ENCODE measurements at places on chromosomes 3 and 15.

GRCh38 chr15:97962263-97962662 is 1.8 kb downstream of the ARRDC4 start:
- DNase-seq = no peak

DNA sequence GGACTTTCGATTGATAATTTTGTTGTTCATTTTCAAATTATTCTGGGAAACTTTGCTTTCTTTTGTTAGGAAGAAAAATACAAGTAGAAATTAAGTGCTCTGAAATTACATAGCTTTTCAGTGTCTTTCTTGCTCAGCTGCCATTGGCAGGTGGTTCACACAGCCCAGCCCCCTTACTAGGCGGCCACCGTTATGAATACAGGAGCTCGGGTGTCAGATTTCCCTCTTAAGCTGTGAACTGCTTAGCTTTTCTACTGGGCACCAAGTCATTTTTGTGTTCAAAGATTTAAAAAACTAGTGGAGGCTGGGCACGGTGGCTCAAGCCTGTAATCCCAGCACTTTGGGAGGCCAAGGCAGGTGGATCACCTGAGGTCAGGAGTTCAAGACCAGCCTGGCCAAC is 55.2 kb downstream of the HMG20A start:
- DNase-seq = no peak

- no peak for DNase-seq
These were observed 25.1 kb downstream of the STIMATE start for GRCh38 chr3:52872245-52872644.

- DNase-seq = no peak
These were observed 140.1 kb upstream of the LINGO1 start for GRCh38 chr15:77772641-77773402.

DNA sequence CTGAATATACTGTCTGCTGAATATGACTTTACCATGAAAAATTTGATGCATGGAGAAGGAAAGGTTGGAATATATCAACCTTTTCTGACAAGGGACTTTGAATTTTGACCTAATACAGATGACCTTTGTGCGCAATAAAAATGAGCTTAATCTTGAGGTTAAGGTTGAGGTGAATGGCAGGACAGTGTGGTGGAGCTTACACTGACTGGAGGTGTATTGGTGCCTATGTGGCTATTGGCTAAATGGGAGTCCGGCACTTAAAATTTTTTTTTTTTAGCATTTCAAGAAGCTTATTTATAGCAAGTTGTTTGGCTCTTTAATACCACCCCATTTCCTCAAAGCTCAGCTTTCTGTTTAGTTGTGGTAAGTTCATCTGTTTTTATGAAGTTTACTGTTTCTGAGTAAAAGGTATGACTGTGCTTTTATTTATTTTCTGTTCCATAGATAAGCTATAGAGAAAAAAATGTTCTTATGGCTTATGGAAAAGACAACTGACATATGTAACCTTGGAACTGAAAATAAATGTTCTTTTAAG is 15.2 kb downstream of the CDIN1 start:
- no peak for DNase-seq

GRCh38 chr15:64122936-64123351 is 27.2 kb downstream of the SNX1 start:
- no peak for DNase-seq

DNA sequence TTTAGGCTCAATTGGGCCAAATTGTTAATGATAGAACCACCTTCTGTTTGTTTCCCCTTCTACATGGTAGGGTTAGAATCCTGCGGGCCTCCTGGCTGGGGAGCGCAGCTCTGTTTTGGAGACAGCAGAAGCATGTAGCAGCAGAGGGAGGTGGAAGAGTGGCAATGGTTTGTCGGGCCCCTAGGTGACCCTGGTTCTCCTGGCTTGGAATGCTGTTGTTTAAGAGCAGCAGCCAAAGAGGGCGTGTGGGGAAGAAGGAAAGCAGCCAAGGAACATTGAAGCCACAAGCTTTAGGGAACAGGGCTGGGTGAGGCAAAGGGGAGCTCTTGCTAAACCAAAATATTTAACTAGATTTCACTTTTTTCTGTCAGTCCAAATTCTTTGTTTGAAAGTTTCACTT is 213.7 kb upstream of the NR2E3 start:
- DNase-seq = no peak

GRCh38 chr3:63264716-63265115 is 13.4 kb upstream of the SYNPR start:
- DNase-seq = no peak

DNA sequence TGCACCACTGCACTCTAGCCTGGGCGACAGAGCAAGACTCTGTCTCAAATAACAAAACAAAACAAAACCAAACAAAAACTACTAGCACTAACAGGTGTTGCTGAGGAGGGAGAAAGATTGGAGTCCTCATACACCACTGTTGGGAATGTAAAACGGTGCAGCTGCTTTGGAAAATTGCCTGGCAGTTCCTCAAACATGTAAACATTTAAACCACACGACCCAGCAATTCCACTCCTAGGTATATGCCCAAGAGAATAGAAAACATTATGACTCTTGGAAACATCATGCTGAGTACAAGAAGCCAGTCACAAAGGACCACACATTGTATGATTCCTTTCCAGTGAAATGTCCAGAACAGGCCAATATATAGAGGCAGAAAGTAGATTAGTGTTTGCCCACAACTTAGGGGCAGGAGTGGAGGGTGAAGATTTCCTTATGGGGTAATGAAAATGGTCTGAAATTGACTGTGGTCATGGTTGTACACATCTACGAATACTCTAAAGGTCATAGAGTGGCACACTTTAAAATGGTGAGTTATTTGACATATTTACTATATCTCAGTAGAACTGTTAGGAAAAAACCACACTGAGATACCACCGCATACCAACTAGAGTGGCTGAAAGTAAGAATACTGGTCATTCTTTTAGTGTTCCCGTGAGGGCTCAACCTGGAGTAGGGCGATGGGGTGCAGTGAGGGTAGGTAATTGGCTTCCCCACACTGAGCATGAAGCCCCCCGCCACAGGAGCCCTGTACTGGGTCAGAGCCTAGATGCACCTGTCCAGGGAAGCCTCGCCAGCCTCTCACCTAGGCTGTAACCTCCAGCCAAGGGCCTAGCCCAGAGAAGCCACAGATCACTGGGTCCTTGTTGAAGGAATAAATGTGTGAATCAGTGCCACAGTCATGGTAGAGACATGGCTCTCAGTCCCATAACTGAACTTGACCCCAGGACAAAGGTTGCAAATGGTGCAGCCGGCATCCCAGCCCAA is 131.1 kb downstream of the NUP210 start:
- no peak for DNase-seq

GRCh38 chr3:186442162-186442561 is 80.1 kb upstream of the DGKG start:
- no peak for DNase-seq

- DNase-seq = no peak
These were observed 6.2 kb downstream of the HLTF start for GRCh38 chr3:149080011-149080698.

GRCh38 chr3:54870423-54870822 is 57.4 kb downstream of the LRTM1 start:
- no peak for DNase-seq

DNA sequence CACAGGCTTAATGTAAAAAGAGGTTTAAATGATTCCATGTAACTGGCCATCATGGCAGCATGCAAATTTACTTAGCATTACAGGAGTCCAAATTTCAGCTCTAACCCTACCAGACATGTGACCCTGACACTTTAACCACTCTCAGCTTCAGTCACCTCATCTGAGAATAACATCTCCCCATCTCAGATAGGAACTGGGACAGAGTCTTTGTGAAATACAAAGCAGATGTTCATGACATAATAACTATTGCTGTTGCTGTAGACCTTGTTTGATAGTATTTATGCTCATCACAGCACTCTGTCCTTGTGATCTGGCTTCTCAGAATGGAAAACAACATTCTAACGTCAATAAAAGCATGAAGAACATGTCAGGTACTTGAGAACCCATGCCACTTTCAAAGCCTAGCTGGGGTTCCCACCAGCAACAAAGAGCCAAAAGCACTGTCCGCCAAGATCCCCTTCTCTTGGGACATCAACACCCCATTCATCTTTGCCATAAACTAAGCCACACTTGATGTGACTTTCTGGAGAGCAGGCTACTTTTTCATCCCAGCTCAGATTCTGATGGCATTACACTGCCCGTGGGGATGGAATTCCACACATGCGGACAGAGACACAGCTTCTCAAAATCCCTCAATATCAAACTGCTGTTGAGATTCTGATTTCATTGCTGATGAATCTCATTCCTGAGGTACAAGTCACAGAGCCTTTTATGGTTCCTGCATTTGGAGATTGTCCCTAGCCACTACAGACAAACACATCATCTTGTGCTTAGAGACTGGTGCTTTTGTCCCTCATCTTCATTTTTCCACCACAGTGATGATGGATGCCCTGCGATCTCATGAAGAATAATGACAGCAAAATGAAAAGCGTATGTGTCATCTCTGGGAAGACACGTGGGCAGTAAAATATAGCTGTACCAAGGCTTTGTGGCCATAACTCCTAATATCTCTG is 202.7 kb downstream of the TNIK start:
- DNase-seq = no peak

DNA sequence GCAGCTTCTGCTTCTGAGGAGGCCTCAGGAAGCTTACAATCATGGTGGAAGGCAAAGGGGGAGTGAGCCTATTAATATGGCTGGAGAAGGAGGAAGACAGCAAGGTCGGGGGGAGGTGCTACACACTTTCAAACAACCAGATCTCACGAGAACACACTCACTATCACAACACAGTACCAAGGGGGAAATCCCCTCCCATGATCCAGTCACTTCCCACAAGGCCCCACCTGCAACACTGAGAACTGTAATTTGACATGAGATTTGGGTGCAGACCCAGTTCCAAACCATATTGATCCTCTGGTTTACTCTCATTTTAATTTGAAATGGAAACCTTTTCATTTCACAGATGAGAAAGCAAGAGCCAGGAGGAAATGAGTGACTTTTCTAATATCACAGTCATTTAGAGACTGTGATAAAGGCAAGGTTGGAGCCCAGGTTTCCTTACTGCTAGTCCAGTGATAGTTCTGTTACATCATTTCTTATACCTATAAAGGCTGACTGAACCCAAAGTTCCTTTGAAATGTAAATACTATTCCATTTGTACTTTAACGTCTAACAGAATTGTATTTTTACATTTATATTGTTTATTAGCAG is 105.8 kb upstream of the GAP43 start:
- DNase-seq = no peak

DNA sequence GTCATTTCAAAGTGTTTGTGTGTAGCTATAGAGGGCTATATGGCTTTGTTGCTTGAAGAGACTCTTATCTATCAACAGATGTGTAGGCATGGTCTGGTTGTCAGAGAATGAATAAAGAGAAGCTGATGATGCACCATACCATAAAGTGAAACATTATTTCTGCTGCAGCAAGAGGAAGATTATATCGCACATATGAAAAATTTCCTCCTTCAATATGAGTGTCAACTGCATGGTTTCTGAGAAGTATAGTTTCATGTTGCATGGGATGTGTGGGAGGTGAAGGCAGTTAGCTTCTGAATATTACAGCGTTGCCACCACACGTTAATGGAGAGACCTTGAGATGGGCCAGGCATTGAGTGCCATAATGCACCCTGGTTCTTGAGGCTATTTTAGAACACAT is 217.9 kb downstream of the SATB1 start:
- peak; percentile 72 for DNase-seq

GRCh38 chr15:51067510-51067909 is 27.2 kb downstream of the TNFAIP8L3 start:
- DNase-seq = no peak

- DNase-seq = no peak
These were observed 15.2 kb downstream of the MRPS22 start for GRCh38 chr3:139358841-139359562.

GRCh38 chr3:155921486-155921885 is 51.0 kb downstream of the GMPS start:
- no peak for DNase-seq

GRCh38 chr3:10941972-10942371 is 50.6 kb upstream of the SLC6A1 start:
- no peak for DNase-seq

DNA sequence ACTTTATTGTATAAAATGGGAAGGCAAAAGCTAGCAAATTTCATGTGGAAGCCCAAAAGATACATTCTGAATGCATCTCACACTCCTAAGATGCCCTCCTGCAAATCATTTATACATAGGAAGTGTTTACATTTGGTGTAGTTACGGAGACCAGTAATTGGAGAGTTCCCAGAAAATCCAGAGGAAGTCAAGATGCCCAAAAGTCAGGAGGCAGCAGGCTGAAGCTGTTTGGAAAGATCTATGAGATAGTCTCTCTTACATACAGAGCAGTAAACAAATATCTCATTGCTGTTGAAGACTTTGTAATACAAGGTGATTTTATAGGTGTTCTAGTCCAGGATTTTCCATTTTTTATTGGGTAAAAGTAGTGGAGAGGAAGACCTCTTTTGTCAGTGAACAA is 8.8 kb downstream of the KLHL24 start:
- DNase-seq = no peak

DNA sequence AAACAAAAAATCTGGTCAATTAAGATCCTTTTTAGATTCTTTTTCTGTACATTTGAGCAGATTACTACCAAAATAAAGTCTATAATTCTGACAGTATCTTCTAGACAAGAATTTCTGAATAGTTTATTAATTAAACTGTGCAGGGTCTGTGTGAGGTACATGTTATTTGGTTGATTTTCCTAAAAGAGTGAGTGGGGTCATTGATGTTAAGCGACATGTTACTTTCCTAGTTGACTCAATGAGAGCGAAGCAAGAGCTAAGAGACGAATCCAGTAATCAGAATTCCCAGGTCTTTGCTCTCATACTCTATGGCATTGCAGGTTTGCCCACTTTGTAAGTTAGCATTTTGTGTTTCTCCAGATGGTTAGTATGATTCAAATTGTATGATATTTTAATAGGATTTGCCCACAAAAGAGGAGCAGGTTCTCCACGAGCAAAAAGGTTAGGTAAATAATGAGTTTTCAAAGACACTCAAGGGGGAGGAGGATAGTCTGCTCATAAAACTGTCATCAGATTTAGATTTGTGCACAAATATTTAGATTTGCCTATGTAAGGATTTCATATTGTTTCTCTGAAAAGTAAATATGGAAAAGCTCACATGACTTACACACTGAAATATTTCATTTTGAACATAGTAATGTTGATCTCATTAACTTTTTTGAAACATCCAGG is 217.2 kb upstream of the CGNL1 start:
- no peak for DNase-seq

DNA sequence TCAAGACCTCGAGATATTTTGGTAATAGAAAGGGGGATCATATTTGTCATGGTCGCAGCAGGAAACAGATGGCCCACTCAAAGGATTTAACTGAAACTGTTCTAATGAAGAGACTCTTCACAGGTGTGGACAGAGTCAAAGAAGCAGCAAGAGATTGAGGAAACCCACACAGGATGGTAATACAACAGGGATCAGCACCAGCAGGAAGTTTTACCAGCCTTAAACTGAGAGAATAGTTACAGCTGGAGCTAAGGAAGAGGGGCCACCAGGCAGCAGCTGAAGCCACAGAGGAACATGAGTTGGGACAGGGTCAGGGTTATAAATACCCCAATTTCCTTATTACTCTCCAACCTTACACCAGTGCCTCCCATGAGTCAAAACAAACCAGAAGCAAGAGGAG is 131.8 kb upstream of the UBE2E2 start:
- no peak for DNase-seq

GRCh38 chr3:40382617-40382979 is 4.4 kb upstream of the ENTPD3 start:
- DNase-seq = peak; percentile 10
